ENCODE measurements at places on chromosomes 2 and 18.

DNA sequence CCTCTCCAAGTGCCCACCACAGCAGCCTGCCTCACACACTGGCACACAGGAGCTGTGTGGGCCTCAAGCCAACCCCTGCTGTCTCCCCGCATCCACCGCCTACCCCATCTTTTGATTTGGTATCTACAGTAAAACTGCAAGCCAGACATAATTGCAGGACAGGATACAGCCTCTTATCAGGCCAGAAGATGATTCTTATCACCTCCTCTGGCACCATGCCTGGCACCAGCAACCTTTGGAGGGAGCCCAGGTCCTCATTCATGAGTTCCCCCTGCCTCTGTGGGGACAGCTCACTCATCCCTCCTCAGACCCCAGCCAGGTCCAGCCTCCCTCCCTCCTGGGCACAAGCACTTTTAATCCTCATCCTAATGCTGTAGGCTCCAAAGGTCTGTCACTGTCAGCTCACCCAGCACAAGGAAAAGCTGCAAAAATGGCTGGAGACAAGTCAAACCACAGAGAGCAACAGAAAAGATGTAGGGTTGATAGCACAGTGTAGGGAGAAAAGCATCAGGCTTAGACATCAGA is 9.7 kb downstream of the RAB11FIP5 start:
- no peak for DNase-seq

GRCh38 chr2:132730611-132731010 is 60.6 kb upstream of the LYPD1 start:
- DNase-seq, result no peak

GRCh38 chr2:22450831-22451230 is 934.1 kb upstream of the KLHL29 start:
- DNase-seq, result no peak

GRCh38 chr2:68900496-68901198 is 29.4 kb upstream of the BMP10 start:
- DNase-seq, result no peak

GRCh38 chr2:181178823-181179412 is 198.5 kb downstream of the UBE2E3 start:
- DNase-seq, result peak; percentile 32

Measured in stimulated activated CD4-positive, alpha-beta T cell treated with anti-CD3 and anti-CD28 coated beads, Interleukin-2, amount 100 ng/mL, for 48 hours (primary cell).